ENCODE measurements at places on chromosomes 1 and 21.

GRCh38 chr1:241840164-241840563 is 7.8 kb upstream of the EXO1 start:
- DNase-seq: no peak

- no peak for DNase-seq
Measured at GRCh38 chr1:106637566-106637965, 418.9 kb upstream of the PRMT6 start.

- no peak for DNase-seq
Measured at GRCh38 chr1:3296326-3296725, 158.1 kb upstream of the ARHGEF16 start.

- DNase-seq: no peak
Measured at GRCh38 chr1:194013561-194013960, 827.1 kb upstream of the B3GALT2 start.

DNA sequence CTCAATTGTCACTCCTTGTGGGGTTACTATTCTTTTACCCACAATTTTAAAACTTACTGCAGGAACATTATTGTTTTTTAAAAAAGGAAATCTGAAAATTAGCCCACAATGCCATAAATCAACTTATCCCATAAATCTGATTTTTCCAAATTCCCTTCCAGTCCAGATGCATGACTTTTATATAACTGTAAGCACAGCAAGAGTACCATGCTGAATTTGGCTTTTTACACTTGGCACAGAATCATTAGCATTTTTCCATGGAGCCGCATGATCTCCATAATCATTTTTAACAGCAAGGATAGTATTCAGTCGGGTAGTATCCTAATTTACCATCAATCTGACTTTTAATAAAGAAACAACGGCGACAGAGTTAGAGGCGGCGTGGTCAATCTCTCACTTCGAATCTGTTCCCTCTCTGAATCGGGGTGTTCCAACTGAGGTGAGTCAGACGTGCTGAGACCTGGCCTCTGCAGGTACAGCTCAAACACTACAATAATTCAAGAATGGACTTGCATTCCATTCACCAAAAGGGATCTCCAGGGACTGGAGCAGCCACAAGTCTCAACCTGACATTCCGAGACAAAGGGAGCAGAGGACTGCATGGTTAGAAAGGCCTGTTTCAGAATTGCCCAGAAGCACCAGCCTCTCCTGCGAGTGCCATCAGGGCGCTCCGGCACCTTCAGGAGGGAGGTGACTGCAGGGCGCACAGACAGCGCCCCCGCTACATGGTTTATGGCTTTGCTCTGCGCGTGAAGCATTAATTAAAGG is 48.9 kb downstream of the SLC66A1 start:
- no peak for DNase-seq

GRCh38 chr1:184388319-184388889 is 1.6 kb downstream of the C1orf21 start:
- DNase-seq: no peak

- DNase-seq: no peak
Measured at GRCh38 chr1:70256664-70257063, 35.5 kb downstream of the SRSF11 start.

DNA sequence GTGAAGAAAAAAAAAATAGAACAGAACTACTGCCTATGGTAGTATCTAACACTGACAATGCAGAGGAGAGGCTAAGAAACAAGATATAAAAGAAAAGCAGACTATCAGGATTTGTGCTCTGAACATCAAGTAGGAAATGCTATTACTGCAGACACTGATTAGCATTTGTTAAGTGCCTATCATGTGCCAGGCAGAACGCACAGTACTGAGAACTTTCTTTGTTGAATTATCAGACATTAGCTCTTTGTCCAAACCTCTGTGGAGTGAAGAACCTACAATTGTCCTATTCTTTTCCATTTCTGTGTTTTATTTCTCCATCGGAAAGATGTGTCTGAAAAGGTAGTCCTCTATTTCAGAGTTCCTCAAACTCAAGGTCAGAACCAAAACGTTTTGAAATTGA is 30.5 kb upstream of the DISP1 start:
- no peak for DNase-seq

DNA sequence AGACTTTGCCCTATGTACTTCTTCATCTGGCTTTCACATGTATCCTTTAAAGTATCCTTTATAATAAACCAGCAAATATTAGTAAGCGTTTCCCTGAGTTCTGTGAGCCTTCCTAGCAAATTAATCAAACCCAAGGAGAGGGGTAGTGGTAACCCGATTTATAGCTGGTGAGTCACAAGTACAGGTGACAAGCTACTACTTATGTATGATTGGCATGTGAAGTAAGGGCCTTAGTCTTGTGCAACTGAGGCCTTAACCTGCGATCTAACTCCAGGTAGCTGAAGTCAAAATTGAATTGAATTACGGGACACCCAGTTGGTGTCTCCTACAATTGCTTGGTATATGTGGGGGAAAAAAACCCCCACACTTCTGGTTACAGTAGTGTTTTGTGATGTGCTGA is 26.0 kb downstream of the SLC16A1 start:
- DNase-seq: no peak

DNA sequence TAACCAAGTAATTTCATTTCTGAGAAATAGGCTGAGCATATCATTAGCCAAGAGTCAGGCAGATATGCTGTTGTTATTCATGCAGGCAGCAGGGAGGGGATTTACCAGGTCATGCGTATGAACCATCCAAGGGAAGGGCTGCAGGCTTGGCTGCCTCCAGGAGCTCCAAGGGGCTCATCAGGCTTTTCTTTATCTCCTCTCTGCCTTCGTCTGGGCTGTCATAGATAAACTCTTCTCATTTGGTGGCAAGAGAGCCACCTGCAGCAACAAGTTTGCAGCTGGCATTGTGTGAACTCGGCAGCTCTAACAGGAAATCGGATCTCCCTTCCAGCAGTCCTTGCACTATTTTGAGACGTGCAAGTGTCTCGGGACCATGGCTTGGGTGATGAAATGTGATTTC is 7.5 kb downstream of the CCDC27 start:
- DNase-seq: no peak

DNA sequence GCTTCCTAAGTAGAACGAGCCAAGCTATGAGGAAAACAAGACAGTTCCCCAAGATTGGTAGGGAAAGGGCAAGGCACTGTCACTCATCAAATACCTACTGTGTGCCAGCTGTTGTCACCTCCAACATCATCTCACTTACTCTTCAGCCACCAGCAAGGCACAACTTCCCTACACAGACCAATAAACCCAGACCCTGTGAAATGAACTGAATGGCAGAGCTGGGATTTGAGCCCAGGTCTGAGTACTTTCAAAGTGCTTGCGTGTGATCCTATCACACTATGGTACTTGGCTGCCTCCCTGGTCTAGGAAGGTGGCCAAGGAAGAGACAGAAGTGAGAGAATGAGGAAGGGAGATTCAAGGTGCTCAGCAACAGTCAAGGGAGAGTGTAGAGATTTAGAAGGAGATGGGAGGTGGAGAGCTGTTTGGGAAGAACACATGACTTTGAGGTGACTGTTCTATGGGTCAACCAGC is 16.7 kb upstream of the TRIM63 start:
- DNase-seq: no peak
